ENCODE measurements at places on chromosomes 7 and 10.

- DNase-seq = peak; percentile 81
Measured at GRCh38 chr7:139645572-139646523, 122.4 kb downstream of the CLEC2L start.

- DNase-seq = no peak
Measured at GRCh38 chr7:97219237-97219636, 101.7 kb downstream of the SDHAF3 start.

DNA sequence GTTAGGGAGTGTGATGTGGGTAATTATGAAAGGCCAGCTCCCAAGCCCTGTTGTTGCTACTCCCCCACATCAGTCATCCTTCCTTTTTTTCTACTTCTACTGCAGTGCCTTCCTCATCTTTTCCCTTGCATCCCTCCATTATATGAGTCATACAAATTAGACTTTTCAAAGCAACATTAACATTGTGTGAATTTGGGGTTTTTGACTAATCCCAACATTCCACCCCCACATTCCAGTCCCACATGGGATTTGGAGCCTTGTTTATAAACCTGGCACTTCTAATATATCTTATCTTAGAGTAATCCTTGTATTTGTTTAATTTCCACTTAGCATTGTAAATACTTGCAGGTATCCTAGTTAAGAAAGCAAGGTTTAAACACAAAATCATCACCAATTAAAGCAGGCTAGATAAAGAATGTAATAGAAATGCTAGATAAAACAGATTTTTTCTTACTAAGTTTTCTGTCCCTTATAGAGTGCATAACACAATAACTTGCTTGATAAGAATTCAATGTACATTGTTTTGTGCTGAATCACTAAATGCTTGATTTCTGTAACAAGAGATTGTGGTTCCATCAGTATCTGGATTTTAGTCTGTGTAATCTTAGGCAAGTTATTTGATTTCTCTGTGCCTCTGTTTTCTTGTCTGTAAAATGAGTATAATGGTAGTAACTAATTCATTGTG lies 165.8 kb downstream of the CFTR start:
- peak; percentile 43 for DNase-seq

DNA sequence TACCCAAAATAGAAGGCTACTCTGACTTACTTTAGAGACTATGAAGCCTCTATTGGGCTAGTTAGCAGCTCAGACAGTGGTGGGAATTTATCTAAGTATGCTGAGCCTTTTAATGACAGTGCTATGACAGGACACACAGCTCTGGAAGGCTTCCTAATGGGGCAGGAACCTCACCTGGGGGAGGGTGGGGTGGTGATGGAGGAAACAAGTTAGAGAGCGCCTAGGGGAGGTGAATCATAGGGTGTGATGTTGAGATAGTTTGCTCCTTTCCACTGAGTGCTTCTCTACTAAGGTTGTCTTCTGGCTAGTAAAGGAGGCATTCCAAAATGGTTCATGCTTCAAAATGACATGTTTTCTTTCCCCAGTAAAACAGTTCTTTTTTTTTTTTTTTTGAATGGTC lies 42.1 kb downstream of the PPP1R9A start:
- peak; percentile 91 for DNase-seq

DNA sequence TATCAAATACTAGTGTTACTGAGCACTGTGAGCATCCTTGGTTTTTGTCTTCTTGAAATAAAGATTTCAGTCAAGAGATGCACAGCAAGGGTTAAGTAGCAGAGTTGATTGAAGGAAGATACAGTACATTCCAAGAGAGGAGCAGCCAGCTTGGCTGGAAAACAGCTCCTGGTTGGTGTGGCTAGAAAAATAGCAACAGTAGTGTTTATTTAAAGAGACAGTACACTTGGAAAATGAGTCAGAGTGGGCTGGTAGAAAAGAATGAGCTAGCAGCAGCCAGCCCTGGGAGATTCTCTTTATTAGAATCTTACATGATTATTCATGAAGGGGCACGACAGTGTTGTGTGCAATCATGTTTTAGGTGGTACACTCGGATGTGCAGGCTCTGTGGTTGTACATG lies 1016.4 kb upstream of the SORCS1 start:
- peak; percentile 49 for DNase-seq

DNA sequence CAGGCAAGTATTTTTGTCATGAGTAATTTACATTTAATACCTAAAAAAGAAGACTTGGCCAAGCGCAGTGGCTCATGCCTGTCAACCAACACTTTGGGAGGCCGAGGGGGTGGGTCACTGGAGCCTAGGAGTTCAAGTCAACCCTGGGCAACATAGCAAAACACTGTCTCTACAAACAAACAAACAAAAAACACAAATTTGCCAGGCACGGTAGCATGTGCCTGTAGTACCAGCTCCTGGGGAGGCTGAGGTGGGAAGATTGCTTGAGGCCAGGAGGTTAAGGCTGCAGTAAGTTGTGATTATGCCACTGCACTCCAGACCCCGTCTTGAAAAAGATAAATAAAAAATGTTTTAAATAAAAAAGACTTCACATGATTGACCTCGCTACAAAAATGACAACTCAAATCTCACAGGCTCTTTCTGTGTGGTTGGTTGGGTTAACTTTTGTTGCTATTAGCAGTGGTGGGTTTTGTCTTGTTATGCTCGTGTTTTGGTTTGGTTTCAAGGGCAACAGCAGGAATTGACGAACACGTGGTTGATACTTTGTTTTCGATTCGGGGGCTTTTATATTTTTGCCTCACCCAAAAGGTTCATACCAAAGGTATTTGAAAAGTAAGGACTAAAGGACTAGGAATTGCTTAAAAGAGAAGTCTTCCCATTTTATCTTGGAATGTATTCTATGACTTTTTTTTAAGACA lies 227.2 kb upstream of the MKLN1 start:
- no peak for DNase-seq

- no peak for DNase-seq
Measured at GRCh38 chr10:73858750-73859427, 15.5 kb downstream of the CAMK2G start.

GRCh38 chr7:104650991-104651640 lies 322.7 kb downstream of the LHFPL3 start:
- no peak for DNase-seq

GRCh38 chr7:36019980-36020379 lies 133.1 kb upstream of the EEPD1 start:
- DNase-seq = no peak

GRCh38 chr10:77228559-77228958 lies 409.0 kb downstream of the KCNMA1 start:
- DNase-seq = no peak

GRCh38 chr7:98357751-98358161 lies 43.1 kb downstream of the BAIAP2L1 start:
- DNase-seq = peak; percentile 63

DNA sequence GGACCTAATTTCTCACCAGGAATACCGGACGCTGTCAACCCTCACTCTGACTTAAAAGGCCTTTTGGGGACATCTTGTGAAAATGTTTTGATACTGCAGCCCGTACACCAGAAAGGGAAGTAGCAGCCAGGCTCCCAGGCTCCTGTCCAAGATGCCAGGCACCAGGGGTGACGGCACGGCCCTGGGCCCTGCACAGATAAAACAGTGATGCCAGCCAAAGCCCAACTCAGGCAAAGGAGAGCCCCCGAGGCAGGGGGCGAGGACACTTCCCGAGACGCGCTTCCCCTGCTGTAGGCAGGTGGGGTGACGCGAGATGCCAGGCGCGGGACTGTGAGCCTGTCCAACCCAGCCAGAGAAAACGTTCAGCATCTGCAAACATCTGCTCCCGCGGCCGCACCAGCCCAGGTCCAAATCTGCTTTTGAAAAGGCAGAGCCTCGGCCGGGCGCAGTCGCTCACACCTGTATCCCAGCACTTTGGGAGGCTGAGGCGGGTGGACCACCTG lies 15.7 kb downstream of the ZFAND2A start:
- peak; percentile 54 for DNase-seq

GRCh38 chr10:99621454-99622251 lies 1.4 kb upstream of the SLC25A28 start:
- no peak for DNase-seq

DNA sequence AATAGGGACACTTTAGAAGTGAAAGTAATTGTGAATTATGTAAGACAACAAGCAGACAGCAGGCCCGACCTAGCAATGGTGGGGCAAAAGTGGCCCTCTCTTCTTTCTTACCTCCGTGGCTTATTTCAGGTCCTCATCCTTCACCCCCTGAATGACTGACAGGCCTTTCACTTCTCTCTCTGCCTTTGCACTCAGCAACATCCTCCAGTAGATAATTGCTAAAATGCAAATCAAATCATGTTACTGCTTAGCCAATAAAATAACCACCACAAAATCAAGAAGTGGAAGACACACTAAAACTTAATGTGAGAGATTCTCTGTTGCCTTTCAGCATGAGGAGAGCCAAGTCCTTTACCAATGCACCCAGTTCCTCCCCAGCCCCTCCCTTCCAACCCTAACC lies 274.6 kb upstream of the ZNF32 start:
- no peak for DNase-seq

DNA sequence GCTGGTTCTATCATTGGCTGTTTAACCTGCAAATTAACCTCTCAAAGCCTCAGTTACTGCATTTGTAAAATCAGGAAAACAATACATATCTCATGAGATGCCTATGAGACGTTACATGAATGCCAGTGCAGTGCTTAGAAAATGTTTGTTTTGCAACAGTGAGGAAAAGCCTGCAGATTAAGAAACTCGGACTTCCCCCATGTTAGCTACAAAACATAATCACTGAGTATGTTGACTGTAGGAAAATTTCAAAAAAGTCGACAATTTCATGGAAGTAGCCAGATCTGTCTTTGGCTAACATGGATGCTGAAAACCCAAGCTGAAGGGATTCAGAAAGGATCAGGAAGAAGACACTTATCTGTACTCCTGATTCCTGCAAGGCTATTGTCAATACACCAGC lies 121.4 kb downstream of the TRIL start:
- DNase-seq = no peak

DNA sequence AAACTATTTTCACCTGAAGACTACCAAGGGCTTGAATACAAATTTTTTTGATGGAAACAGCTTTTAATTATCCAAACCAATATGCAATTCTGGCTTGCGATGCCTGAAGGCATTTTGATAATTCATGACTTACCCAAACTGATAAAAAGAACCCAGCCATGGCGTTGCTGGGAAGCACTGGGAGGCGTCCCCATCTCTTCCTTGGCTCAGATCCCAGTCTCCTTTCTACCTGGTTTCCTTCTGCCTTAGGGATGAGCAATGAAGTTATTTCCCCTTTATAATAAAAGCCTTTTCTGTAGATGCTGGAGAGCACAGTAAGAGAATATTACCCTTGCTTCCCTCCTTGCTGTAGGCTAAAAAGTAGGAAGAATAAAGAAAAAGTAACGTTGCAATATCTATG lies 129.1 kb upstream of the ANK3 start:
- no peak for DNase-seq

GRCh38 chr7:20032741-20033140 lies 184.4 kb downstream of the MACC1 start:
- no peak for DNase-seq

DNA sequence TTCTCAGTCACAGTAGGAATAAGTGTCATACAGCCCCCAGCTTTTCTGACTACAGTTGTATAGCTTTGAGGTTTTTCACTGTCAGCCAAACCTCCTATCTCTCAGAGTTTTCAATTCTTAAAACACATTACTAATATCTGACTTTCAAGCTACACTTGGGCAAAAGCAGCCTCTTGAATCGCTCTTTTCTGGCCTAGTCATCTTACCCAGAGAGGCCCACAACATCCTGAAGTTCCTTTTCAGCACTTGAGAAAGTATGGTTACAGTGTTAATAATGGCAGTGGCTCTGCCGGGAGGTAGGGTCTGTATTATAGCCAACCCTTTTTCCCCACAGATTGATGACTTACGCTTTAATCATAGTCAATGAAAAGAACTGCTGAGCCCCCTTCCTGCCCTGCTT lies 181.0 kb downstream of the LRRC4 start:
- DNase-seq = no peak

DNA sequence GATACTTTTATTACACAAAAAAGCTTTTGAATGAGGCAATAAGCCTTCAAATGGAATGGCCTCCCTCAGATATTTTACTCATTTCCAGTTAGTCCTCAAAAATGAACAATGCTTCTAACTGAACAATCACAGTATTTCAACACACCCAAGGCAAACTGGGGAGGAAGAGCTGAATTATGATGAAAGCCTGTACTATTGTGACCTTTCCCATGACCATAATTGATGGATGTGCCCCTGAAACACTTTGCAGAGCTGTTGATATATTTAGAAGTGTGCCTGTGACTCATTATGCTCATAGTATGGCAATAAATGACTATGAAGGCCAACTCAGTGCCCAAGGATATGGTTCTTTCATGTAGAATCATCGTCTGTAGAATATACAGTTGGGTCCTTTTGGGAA lies 248.1 kb downstream of the AHR start:
- DNase-seq = peak; percentile 38

DNA sequence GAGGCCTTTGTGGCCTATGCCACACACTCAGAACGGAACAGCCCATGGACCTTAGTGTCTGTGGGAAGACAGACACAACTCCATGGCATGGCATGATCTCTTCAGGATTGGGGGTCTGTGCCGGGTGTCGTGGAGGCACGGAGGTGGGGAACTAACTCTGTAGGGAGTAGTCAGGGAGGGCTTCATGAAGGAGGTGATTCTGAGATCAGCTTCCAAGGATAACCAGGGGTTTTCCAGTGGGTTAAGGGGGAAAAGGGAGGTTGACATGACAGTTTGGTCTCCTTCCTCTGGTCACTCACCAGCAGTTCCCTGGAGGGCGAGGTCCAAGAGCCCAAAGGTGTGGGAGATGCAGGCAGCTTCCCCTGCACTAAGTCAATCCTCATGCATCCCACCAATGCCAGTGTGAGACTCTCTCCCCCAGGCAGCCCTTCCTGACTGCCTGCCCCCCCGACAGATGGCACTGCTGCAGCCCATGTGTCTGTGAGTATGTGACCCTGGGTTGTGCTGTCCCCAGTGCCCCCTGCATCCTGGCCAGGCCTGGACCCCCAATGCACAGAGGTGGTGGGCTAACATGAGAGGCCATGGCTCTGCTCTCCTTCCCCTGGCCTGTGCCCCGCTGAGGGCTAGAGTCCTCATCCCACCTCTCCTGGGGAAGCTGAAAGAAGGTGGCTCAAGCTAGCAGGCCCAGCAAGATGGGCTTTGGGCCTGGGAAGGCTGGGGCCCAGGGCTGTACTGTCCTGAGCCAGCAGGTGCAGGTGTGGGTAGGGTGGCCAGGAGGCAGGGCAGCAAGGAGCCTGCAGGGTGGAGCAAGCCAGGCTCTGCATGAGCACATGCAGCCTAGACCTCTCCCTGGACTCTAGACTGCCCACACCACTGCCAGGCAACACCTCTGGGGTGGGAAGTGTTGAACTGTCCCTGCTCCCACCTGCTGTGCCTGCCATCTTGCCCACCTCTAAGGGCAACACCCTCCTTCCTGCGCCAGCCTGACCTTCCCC lies 39.7 kb downstream of the RASGEF1A start:
- DNase-seq = no peak

- DNase-seq = no peak
Measured at GRCh38 chr7:121306565-121306964, 22.2 kb upstream of the WNT16 start.

- DNase-seq = peak; percentile 81
Measured at GRCh38 chr10:126063353-126063791, 167.0 kb downstream of the FANK1 start.

Measured in PC-3 (cell line).